ENCODE measurements at places on chromosomes 5 and 9.

DNA sequence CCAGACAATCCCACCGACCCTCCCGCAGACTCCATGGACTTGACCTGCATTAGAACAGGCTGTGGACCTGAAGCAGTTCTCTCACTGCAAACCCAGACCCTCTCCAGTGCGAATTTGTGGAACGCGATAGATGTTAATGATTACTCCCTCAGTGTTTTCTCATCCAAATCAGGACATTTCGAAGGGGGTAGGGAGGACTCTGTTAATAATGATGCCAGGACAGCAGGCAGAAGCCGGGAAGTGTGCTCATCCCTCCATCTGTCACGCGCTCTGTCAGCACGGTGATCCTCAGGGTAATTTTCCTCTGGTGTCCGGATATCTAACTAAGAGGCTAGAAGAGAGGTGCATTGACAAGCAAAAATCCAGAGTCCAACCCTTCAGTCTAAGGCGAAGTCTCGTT is 18.8 kb downstream of the RAPGEF1 start:
- DNase-seq = no peak

GRCh38 chr9:135827866-135828580 is 79.3 kb downstream of the CAMSAP1 start:
- DNase-seq = no peak

DNA sequence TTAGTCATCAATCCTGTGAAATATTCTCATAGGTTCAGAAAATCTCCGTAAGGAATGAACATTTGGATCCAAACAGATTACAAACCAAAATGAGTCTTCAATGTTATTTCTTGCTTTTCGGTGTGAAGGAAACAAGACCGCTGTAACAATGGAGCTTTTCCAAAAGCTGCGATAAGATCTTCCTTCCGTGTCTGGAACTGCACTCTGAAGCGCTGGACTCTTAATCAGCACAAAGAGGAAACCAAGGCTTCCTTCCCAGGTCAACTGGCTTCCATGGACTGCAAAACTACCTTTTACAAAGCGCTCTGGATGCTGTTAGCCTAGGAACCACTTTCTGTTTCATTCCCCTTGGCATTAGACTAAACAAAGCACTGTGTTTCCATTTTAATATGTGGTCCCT is 137.9 kb upstream of the BASP1 start:
- DNase-seq = no peak

- DNase-seq = no peak
These were observed 295.5 kb upstream of the SMC2 start for GRCh38 chr9:103798620-103799019.

GRCh38 chr9:130433947-130434262 is 10.9 kb upstream of the ASS1 start:
- no peak for DNase-seq

- DNase-seq = no peak
These were observed 82.5 kb downstream of the ESM1 start for GRCh38 chr5:54902791-54903473.

- no peak for DNase-seq
These were observed 26.2 kb downstream of the TCF7 start for GRCh38 chr5:134140530-134141201.

- DNase-seq = no peak
These were observed 7.0 kb upstream of the IL12B start for GRCh38 chr5:159337016-159337955.

- no peak for DNase-seq
These were observed 62.6 kb upstream of the DMAC1 start for GRCh38 chr9:7862170-7862569.

Data from NCI-H1930 (cell line).